ENCODE measurements at places on chromosomes 3 and 15. TPM values are rescaled to one million over a fixed set of nuclear protein-coding genes. Genes with fewer than 3 reads are reported as not detected.

Gene TCAIM
- total RNA-seq, result 14.8 TPM

DNA sequence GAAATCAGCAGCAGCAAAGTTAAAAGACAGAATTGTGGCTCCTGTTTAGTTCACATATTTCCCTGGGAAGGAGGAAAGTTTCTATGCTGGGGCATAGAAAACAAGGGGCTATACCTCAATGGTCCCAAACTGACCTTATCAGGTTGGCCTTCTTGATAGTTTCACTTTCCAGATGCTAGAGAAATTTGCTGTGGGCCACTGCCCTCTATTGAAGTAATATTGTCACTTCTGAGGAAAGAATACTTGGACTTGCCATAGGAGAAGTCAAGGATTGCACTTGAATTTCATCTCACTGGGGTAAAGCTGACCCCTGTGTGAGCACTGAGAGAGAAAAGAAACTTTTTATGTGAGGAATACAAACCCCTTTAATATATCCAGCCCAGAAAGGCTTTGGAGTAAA is 49.3 kb upstream of the XCR1 start:
- DNase-seq, result no peak

DNA sequence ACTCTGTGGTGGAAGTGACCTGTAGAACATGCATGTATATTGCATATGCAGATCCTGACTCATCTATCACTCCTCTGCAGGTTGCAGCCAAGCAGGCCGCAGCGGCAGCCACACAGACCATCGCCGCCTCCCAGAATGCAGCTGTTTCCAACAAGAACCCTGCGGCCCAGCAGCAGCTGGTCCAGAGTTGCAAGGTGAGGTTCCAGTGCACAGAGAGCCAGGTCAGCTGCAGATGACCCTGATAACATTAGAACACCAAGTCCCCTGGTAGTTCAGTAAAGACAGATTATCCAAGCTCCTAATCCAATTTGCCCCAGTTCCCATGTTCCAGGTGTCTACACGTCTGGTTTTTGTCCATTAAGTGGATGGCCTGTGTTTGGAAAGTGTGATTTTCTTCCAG is 325.1 kb upstream of the TPM1 start:
- DNase-seq, result no peak

Gene GOLGA6L10
- 0.42 TPM for total RNA-seq

Measured in thoracic aorta (tissue), 2 donors.